ENCODE measurements at places on chromosomes 4 and X. TPM values are rescaled to one million over a fixed set of nuclear protein-coding genes. Genes with fewer than 3 reads are reported as not detected.

GRCh38 chr4:23022032-23022431, 329.3 kb downstream of the GBA3 start:
- peak; percentile 20 for DNase-seq

GRCh38 chr4:92344216-92344615, 40.5 kb downstream of the GRID2 start:
- DNase-seq, result no peak

GRCh38 chr4:3747581-3747904, 18.6 kb upstream of the ADRA2C start:
- DNase-seq, result no peak

- DNase-seq, result no peak
Observed at GRCh38 chrX:150573702-150574101, 5.3 kb downstream of the MTM1 start.

GRCh38 chr4:147307896-147308674, 172.8 kb upstream of the EDNRA start:
- DNase-seq, result no peak

DNA sequence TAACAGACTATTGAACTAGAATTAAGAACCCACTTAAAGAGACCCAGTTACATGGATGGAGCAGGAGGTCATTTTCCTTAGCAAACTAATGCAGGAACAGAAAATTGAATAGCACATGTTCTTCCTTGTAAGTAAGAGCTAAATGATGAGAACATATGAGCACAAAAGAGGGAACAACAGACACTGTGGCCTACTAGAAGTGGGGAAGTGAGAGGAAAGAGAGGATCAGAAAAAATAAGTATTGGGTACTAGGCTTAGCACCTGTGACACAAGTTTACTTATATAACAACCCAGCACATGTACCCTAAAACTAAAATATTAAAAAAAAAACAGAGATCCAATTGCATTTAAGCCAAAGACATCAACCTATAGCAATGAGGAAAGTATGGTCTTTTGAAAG, 26.2 kb downstream of the ARAP2 start:
- no peak for DNase-seq

The JADE3 gene
- 10.5 TPM for polyA plus RNA-seq

The FGF2 gene
- polyA plus RNA-seq, result 32.9 TPM

Measured in A549 (cell line).